GM12892 (cell line): ENCODE measurements at places on chromosomes 2 and 18.

DNA sequence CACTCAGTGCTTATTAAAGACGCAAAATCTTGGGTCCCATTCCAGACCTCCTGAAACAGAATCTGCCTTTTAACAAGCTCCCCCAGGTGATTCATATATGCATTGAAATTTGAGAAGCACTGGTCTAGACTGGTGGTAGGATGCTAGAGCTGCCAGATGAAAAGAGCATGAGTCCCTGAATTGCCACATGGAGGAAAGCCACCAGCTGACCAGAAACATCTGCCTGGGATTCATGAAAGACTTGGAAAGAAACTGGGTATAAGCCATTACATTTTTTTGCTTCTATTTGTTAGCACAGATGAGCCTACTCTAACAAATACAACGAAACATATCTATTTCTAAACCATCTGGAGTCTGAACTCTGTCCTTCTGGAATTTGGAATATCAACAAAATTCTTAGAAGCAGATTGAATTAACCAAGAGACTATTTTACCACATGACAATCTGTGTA, 228.9 kb downstream of the RBM43 start:
- DNase-seq: no peak

DNA sequence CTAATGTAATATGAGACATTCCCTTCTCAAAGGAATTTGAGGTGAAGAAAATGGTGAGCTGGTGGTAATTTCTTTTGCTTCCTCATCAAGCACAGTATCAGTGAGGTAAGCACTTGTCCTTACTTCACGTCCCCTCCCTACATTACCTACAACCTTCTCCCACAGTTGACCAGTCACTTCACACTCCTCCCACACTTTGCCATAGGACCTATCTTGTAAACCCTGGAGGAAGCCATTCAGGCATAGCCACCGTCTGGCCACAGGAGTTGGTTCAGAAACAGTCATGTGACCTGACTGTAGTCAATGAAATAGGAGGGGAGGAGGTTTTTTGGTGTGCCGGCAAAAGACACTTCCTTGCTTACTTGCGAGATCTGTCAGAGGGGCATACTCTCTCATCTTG, 12.1 kb downstream of the ACOXL start:
- DNase-seq: no peak

- DNase-seq: no peak
Observed at GRCh38 chr18:48310353-48310752, 98.8 kb downstream of the ZBTB7C start.

DNA sequence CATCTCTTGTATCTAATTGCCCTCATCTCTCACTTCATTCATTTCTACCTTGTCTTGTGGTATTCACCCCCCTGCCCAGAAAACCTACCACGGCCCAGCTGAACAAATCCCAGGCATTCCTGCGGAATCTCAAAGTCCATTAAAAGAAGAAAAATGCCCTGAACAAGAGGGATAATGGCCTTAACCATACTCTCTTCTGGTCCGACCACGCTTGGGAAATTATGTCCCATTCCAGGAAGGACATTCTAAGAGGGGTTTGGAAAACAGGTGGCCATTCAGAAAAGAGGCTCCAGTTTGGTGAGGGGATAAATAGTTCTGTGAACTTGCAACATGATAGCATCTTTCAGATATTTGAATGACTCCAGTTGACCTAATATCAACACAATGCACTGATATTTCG, 349.9 kb upstream of the ZNF521 start:
- no peak for DNase-seq

DNA sequence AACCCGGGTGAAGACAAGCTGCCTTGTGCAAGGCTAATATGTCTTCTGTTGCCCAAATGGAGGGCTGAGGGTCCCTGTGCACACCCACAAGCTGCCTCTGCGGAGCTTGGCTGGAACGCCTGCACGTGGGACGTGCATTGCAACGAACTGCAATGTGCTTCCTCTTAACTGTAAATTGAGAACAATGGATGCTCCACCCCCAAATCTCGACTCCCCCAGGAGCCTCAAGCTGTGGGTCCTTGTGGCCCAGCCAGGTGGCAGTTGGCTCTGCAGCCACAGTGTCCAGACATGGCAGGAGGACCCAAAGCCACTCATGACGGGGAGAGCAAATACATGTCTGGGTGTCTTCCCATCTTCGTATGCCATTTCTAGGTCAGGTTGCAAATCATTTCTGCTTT, 90.1 kb downstream of the TWIST2 start:
- DNase-seq: no peak

DNA sequence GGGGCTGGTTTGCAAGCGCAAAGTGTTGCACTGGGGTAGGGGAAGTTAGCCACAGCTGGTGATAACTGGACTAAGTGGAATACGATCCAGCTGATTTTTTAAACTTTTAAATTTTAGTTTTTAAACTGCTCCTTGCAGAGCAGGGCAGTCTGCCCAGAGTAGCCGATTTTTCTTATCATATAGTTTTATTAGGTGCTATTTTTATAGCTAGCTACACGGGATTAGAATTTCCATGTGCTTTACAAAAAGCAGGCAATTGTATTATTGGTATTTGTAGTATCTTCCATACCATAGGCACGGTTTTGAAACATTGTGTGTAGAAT, 9.6 kb downstream of the CPLX4 start:
- no peak for DNase-seq

DNA sequence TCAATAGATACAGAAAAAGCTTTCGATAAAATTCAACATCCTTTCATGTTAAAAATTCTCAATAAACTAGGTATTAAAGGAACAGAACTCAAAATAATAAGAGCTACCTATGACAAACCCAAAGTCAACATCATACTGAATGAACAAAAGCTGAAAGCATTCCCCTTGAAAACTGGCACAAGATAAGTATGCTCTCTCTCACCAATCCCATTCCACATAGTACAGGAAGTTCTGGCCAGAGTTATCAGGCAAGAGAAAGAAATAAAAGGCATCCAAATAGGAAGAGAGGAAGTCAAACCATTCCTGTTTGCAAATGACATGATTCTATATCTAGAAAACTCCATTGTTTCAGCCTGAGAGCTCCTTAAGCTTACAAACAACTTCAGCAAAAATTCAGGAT, 1145.8 kb upstream of the DDX18 start:
- no peak for DNase-seq

GRCh38 chr2:101958061-101958460, 33.7 kb upstream of the IL1R2 start:
- DNase-seq: no peak

DNA sequence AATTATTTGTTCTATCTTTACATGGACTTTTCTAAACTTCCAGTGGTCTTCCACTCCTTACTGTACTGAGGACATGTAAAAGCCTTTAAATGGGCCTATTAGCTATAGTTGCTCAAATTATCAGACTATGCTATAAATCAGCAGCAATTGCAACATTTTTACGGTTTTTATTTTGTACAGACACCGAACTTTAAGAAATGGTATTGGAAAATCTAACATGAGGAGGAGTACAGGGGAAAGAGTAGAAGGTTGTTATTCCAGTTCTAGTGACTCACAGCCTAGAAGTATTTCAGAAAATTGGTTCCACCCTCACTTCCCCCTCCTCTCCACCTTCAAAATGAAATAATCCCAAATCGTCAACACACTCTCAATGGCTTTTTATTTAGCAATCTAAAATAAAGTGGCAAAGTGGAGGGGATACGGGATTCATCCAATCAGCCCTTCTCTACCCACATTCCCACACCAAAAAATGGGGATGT, 1.1 kb downstream of the NCKAP1 start:
- DNase-seq: no peak

- DNase-seq: no peak
Observed at GRCh38 chr2:101249826-101250225, 2.9 kb upstream of the CNOT11 start.

DNA sequence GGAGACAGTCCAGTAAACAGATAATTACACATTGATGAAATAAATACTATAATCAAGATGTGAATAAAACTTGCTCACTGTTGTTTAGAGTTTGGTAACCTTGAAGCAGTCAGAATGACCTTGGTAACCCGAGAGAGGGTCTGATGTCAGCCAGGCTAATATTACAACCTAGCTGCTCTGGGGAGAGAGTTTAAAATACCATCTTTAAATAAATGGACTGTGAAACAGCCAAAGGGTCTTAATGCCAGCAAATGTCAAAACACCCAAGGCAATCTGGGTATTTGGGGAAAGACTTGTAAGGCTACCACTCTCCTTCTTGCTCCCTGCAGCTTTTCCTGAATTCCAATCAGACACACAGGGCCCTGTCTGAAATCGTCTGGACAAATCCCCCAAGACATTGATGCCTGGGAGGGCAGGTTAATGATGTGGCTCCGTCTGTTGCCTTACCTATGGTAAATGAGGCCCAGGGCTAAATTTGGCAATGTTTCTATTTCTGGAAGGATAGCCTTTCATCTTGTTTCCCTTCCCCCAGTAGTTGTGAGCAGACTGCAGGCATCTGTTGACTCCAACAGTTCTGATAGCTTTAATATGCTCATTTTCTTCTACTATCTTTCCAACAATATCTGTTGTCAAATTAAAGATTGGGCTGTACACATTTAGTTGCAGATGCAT, 43.0 kb upstream of the ITGB6 start:
- no peak for DNase-seq

DNA sequence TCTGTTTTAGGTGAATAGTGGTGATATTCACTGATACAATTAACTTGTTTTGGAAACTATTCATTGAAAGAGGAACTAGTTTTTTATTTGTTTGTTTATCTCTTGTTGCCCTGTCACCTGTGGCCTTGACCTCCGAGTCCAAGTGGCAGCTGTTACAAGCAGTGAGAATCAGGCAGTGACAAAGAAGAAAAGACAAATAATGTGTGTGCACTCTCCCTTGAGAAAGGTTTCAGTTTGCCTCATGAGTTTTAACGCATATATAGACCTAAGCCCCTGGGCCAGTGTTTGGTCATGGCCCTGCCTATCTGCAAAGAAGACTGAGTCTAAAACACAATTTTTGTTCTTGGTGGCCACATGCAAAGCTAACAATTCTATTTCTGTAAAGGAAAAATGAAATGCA, 15.3 kb downstream of the KYNU start:
- DNase-seq: peak; percentile 18
